HCT116 (cell line): ENCODE measurements at places on chromosomes 1 and 21.

- no peak for DNase-seq
Measured at GRCh38 chr1:107863342-107863741, 101.6 kb downstream of the VAV3 start.

- no peak for DNase-seq
Measured at GRCh38 chr1:232965124-232965911, 14.9 kb downstream of the NTPCR start.

DNA sequence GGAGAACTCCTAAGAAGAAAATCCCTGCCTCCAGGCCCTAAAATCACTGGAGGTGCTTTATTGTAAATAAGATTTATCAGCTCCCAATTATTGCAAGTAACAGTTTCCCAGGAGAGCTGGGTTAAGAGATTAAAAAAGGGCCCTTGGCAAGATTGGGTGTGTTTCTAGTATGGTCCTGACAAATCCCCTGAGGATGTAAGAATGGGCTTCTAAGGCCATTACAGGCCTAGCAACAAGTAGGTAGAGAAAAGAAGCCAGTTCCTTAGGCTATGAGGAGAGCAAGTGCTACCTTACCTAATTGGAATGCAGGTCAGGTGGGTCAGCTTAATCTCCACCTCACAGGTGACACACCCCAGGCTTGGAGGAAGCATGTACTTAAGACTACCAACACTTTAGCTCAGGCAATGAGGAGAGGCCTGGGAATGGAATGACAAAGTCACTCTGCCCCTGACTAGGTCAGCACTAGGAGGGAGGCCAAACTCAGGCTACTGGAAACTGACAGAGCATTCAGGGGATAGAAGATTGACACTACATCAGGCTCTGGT is 6.8 kb upstream of the OTUD7B start:
- no peak for DNase-seq

GRCh38 chr1:27785781-27786455 is 12.9 kb downstream of the STX12 start:
- DNase-seq: no peak

DNA sequence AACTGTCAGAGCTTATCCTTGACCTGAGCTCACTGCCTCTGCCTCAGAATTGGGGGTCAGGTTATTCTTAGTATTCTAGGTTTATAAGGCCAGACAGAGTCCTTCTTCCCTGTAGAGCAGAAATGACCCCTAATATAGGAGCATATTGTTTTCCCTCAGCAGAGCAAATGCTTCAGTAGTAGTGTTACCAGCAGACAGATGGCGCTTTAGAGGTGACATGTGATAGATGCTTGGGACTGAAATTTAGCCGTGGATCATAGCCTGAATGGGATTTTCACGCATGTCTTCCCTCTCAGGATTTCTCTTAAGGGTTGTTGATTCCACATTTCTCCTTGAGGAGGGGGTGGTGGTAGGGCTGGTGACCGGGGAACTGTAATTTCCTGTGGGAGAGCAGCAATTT is 24.5 kb downstream of the ADARB1 start:
- DNase-seq: no peak

GRCh38 chr1:65539266-65540131 is 119.0 kb downstream of the LEPR start:
- DNase-seq: no peak

DNA sequence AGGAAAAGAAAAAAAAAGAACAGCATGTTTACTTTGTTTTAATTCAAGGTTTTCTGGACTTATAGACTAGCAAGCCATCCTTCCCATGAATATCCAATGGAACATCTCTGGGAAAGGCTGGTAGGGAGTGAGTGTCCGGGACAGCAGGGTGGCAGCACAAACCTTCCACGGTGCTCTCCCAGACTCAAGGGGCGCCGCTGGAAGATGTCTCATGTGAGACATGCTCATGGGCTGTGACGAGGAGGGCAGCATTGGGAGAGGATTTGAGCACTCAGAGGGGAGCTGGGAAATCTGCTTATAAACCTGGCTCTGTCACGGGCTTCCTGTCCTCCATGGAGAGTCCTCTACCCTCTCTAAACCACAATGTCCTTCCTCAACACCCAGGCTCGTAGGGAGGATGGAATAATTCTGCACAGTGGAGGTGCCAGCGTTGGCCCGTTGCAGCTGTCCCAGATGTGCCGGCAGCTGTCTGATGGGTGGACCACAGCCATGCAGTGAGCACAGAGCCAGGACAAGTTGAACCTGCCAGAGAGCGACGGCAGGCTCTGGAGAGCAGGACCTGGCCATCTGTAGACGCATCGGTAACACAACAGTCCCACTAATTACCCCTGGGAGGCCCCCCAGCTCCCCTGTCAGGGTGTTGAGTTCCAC is 100.1 kb upstream of the IGSF21 start:
- no peak for DNase-seq

- no peak for DNase-seq
Measured at GRCh38 chr1:12748778-12749355, 2.9 kb downstream of the CFAP107 start.

- no peak for DNase-seq
Measured at GRCh38 chr1:103457886-103458455, 67.5 kb upstream of the RNPC3 start.

DNA sequence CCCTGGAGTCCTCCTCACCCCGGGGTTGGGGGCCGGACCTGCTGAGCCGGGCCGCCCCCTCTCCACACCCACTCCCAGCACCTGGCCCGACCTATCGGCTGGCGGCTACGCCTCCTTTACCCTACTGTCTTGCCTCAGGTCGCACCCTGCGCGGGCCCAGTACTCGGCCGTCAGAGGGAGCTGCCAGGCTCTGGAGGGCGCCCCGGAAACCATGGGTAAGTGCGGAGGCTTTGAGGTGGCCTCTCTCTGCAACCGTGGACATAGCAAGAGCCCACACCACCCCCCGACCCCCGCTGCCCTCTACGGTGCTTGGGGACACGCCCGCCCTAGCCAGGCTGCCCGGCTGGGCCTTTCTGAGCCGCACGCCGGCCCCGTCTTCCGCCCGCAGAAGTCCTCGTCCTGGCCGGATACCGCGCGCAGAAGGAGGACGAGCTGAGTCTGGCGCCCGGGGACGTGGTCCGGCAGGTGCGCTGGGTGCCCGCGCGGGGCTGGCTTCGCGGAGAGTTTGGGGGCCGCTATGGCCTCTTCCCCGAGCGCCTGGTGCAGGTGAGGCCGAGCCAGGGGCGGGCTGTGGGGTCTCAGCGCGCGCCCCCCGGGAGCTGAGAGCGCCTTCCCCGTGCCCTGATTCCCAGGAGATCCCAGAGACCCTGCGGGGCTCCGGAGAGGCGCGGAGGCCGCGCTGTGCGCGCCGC is at the start of gene SH3D21:
Gene SH3D21, plus strand, starts transcription at position 159 of the 692 bp plus-strand sequence. Its CDS starts 53 bp downstream, at position 212.
- DNase-seq: no peak

DNA sequence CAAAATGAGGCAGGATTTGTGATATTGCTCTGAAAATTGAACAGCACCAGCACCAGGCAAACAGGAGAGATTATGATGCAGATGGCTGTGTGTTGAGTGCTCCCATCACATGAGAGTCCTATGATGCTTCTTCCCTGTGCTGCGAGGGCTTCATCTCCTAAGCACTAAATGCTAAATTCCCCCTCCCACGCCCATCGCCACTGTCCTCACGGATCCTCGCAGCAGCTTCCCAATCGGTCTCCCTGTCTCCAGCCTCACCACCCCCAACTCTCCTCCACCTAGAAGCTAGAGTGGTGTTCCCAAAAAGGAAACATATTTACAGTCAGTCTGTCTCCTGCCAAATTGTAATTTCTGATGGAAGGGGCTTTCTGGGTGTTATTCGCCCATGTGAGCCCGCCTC is 4.9 kb upstream of the BACE2 start:
- DNase-seq: no peak

DNA sequence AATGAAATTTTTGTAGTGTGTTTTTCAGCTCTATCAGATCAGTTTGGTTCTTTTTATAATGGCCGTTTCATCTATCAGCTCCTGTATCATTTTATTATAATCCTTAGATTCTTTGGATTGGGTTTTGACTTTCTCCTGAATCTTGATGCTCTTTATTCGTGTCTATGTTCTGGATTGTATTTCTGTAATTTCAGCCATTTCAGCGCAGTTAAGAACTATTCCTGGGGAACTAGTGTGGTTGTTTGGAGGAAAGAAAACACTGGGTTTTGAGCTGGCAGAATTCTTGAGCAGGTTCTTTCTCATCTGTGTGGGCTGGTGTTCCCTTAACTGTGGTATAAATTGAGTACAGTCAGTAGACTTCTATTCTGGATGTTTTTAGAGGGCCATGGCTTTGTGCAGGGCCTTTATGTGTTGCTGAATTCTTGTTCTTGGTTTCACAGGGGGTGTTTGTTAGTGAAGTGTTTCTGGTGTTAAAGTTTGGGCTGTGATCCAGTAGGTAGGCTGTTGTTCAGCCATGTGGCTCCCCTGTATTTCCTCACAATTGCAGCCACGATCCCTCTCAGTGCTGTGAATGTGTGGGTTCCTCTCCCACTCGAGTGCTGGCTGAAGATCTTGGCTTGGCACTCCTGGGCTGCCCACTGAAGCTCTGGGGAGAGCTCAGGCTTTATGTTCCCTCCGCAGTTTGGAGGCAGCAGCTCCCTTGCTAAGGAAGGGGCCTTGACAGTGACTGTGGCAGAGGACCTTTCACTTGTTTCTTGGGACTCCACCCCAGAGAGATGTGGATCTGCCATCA is 56.0 kb upstream of the CCDC190 start:
- no peak for DNase-seq

DNA sequence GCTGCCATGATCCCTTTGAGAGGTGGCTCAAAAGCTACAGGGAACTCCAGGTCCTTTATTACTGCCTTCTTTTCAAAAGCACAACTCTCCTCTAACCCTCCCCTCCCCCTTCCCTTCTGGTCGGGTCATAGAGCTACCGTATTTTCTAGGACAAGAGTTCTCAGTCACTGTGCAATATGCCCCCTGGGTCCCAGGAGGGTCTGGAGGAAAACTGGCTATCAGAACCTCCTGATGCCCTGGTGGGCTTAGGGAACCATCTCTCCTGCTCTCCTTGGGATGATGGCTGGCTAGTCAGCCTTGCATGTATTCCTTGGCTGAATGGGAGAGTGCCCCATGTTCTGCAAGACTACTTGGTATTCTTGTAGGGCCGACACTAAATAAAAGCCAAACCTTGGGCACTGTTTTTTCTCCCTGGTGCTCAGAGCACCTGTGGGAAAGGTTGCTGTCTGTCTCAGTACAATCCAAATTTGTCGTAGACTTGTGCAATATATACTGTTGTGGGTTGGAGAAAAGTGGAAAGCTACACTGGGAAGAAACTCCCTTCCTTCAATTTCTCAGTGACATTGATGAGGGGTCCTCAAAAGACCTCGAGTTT is 3.1 kb downstream of the BTG2 start:
- DNase-seq: no peak
